WTC11 (cell line): ENCODE measurements at places on chromosomes 5 and 9. TPM values are rescaled to one million over a fixed set of nuclear protein-coding genes. Genes with fewer than 3 reads are reported as not detected.
A peak's percentile ranks its signal among the peaks of the same experiment; 100 is the strongest.

Gene PRRT1B
- 0.48 to 1.2 TPM (median 0.78 TPM) in 3 replicates for total RNA-seq

Gene HTR4
- total RNA-seq, result not detected in 3 replicates

Gene ARL10
- 6.8 to 11.4 TPM (median 10.9 TPM) in 3 replicates for total RNA-seq

DNA sequence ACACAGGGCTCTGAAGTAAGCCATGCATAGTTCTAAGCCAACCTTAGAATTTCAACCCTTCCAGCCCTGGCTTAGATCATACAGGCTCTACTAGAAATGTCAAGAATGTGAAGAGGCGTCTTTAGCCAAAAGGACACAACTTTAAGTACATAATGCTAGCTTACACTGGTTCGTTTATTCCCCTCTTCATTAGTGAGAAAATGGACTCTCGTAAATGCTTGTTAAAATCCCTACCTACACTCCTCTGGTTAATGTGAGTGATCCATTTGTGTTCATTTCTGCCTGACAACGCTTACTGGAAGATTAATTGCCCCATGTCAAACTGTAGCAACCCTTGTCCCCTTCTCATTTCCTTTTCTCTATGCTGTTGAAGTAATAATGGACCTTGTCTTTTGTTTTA lies 149.3 kb upstream of the POU5F2 start:
- no peak for DNase-seq

DNA sequence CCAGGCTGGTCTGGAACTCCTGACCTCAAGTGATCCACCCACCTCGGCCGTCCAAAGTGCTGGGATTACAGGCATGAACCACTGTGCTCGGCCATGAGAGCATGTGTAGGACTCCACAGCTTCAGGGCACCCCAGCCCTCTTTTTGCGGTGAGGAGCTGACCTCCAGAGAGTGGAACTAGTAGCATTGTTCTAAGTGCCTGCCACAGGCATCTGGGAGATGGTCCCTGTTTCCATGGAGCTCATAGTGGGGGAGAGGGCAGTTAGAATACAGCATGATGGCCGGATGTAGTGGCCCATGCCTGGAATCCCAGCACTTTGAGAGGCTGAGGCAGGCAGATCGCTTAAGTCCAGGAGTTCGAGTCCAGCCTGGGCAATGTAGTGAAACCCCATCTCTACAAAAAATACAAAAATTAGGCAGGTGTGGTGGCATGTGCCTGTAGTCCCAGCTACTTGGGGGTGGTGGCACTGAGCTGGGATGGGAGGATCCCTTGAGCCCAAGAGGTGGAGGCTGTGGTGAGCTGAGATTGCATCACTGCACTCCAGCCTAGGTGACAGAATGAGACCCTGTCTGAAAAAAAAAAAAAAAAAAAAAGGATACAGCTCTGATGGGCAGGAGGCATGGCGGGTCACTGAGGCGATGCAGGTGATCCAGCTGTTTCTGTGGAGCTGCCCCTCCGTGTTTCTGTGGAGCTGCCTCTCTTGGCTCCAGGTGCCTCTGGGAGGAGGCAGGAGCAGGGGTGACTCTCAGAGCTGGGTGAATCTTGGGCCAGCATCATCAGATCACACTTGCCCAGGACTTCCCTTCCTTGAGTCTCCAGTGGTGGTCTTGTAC lies 4.2 kb downstream of the ASS1 start:
- DNase-seq, result no peak

GRCh38 chr9:98915599-98915998 lies 28.1 kb upstream of the COL15A1 start:
- no peak for DNase-seq

- DNase-seq, result no peak
Observed at GRCh38 chr9:105255421-105255820, 11.0 kb downstream of the SLC44A1 start.

DNA sequence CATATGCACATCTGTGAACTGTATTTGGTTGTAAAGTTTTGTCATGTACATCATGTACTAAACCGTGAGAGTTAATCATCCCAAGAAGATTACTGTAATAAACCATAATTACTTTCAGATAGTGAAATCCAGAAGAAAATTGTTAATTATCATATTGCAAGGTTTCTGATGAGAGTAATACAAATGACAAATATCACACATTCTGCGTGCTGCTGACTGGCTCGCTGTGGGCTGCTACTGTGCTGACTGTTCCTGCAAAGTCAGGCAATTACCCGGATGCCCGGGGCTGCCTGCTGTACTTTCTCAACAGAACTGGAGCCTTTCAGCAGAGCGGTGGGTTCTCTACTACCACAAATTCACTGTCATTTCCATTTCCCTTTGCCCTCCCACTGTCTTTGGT lies 68.3 kb downstream of the SMARCA2 start:
- no peak for DNase-seq

GRCh38 chr9:71663216-71663615 lies 105.1 kb downstream of the CEMIP2 start:
- DNase-seq, result no peak

DNA sequence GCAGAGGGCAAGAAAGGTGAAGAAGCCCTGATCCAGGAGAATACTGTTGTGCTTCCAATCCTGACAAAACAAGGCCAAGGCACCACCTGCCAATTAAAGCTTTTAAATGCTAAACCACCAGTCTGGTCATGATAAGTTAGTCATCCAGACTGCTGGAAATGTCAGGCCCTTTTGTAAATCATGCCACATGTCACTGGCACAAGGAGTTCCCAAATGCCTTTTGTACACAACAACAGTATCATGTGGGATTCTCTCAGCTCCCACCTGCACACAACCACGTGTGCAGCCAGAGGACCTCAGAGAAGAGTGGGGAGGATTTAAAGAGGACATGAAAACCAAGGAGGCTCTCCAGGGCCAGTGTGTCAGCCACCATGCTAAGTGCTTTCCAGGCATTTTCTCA lies 99.3 kb downstream of the CDK5RAP2 start:
- no peak for DNase-seq

DNA sequence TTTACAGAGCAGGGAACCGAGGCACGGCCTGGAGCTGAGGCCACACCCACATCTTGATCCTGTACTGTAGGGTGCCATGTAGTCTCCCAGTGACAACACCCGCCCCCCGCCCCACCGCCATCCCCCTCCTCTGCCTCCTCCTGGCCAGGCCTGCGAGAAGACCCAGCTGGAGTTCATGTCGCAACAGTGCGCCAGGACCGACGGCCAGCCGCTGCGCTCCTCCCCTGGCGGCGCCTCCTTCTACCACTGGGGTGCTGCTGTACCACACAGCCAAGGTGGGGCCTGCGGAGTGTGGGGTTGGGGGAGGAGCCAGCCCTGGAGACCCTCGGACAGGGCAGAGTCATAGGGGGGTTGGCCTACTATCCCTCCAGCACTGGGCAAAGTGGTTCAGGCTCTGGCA lies 14.5 kb downstream of the ADAMTS13 start:
- no peak for DNase-seq

GRCh38 chr5:168612123-168612522 lies 33.0 kb upstream of the PANK3 start:
- no peak for DNase-seq

GRCh38 chr9:128702949-128703615 lies 779 bp downstream of the PKN3 start:
- peak; percentile 66 for DNase-seq
